Activated naive CD8-positive, alpha-beta T cell treated with anti-CD3 and anti-CD28 coated beads for 36 hours (primary cell): ENCODE measurements at places on chromosomes 1 and 21. TPM values are rescaled to one million over a fixed set of nuclear protein-coding genes. Genes with fewer than 3 reads are reported as not detected.

LRRC38 gene
- not detected for total RNA-seq

ATP1A2 gene
- total RNA-seq: not detected

DNAJB4 gene
- 7.0 TPM for total RNA-seq

E2F2 gene
- 36.1 TPM for total RNA-seq

GRCh38 chr1:159939678-159940002, 5.8 kb downstream of the IGSF9 start:
- DNase-seq: no peak
- H3K27me3 ChIP-seq: peaks cover 12% of the 10 kb centered on the region
- H3K4me3 ChIP-seq: no peak overlapping the region
- no peak overlapping the region for H3K27ac ChIP-seq

- no peaks in the 10 kb centered on the region for H3K36me3 ChIP-seq
- no peaks in the 10 kb centered on the region for H3K27me3 ChIP-seq
- DNase-seq: no peak
- no peak overlapping the region for H3K27ac ChIP-seq
Measured at GRCh38 chr1:58325866-58326265, 220.7 kb downstream of the OMA1 start.

GRCh38 chr21:45366931-45367401, 38.0 kb upstream of the COL18A1 start:
- peaks cover 12% of the 10 kb centered on the region for H3K4me1 ChIP-seq
- no peak for DNase-seq

- H3K4me1 ChIP-seq: no peaks in the 10 kb centered on the region
- no peaks in the 10 kb centered on the region for H3K36me3 ChIP-seq
- no peak overlapping the region for H3K4me3 ChIP-seq
- no peak overlapping the region for H3K27ac ChIP-seq
- H3K27me3 ChIP-seq: peaks cover 15% of the 10 kb centered on the region
Measured at GRCh38 chr1:115722221-115722620, 46.3 kb downstream of the CASQ2 start.
